ENCODE measurements at places on chromosomes 5 and 9.

- no peak for DNase-seq
Observed at GRCh38 chr5:33205727-33206410, 234.9 kb upstream of the TARS1 start.

DNA sequence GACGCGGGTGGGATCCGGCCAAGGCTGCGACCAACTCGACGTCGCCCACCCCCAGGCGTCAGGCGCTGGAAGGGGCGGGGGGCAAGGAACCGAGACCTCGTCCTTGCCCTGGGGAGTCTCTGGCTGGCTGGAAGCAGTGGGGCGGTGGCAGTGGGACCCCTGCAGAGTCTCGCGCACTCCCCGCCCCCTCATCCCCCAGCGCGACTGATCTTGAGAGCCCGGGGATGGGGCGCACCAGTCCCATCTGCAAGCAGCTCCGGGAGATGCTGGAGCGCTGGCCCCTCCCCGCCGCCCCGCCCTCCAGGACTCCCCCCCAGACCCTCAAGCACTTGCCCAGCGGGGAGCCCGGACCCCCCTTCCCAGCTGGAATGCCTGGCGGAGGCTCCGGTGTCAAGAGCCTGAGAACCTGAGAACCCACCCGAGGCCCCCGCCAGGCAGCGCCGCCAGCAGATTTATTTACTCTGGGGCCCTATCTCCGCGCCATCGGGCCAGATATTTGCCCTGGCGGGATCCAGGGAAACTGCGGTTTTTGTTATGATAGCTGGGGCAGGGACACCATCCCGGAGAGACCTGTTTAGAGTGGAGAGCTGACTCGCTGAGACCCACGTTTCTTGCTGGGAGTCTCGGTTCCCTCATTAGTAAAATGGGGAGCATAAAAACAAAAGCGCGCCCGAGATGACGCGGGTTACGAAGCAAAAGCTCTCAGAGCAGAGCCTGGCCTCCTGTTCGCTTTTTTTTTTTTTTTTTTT, 1.2 kb downstream of the PRRT1B start:
- DNase-seq, result no peak

GRCh38 chr5:60183881-60184280, 290.4 kb upstream of the PDE4D start:
- no peak for DNase-seq

- DNase-seq, result no peak
Observed at GRCh38 chr9:116078640-116079039, 75.0 kb upstream of the PAPPA start.

DNA sequence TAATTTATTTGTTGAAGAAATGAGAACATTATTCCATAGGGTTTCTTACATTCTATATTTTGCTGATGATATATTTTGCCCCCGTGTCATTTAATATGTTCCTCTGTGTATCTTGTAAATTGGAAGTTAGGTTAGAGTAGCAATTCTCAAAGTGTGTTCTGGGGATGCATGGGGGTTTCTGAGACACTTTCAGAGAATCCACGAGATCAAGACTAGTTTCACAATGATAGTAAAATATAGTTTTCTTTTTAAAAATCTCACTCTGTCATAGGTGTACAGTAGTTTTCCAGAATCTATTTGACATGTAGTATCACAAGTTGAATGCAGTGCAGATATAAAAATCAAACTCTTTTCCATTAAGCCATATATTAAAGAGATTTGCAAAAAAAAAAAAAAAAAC, 488.6 kb upstream of the SGCD start:
- no peak for DNase-seq

GRCh38 chr9:91549177-91549576, 125.5 kb upstream of the NFIL3 start:
- DNase-seq, result no peak

- DNase-seq, result no peak
Observed at GRCh38 chr5:39469176-39469575, 44.4 kb upstream of the DAB2 start.

DNA sequence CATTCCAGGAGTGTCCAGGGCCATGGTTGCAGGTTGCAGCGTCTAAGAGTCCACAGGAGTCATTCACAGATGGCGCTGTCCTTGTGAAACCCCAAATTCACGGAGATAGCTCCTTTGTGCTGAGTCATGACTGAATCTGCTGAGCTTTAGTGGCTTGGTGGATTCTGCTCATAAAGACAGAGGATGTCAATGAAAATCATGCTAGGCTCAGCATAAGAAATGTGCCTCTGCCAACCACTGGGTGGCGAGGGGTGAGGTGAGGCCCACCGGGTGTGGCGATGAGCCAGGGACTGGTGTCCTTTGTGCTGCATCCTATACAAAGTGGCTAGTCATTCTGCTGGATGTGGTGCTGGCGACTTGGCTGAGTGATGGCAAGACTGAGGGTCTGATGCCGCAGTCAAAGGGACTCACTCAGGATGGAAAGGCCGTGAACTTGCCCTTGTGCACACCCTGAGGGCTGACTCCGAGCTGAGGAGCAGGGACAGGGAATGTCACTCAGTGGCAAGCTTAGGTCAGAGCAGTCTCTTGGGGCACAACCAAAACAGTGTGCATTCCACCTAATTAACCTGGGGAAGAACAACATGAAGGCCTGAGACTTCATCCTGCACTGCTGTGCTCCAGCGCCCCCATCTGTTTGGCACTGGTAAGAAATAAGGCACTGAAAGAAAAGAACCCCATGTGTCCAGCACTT, 71.5 kb downstream of the DAP start:
- no peak for DNase-seq

DNA sequence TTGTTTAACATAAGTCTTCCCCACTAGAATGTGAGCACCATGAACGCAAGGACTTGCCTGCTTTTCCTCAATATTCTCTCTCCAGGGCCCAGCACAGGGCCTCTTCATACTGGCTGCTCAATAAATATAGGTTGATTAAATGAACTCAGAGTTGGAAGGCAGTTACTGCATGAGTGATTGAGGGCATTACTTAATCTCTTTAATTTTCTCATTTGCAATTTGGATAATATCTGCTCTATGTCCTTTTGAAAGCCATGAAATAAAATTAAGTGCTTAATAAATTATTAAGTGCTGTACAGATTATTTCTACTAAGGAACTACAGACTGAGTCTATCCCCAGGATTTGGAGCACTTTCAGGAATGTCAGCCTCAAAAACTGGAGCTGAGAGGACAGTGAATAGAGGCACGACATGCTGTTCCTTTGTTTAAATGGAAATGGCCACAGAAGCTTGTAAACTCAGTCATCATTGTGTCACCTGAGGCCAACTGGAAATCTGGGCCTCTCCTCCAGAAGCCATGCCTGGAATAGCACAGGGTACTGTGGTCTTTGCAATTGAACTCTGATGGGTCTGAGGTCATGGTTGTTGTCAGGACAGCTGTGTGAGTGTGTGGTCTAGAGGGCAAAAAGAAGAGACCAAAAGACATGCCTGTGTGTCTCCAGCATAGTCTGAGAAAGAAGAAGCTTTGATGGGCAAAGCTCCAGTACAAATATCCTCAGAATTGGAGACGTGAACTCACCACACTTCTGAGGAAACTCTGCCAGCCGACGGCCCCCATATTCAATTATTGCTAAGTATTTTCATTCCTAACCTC, 86.1 kb downstream of the SH3TC2 start:
- DNase-seq, result no peak

- DNase-seq, result no peak
Observed at GRCh38 chr5:56202483-56202882, 30.6 kb downstream of the ANKRD55 start.

DNA sequence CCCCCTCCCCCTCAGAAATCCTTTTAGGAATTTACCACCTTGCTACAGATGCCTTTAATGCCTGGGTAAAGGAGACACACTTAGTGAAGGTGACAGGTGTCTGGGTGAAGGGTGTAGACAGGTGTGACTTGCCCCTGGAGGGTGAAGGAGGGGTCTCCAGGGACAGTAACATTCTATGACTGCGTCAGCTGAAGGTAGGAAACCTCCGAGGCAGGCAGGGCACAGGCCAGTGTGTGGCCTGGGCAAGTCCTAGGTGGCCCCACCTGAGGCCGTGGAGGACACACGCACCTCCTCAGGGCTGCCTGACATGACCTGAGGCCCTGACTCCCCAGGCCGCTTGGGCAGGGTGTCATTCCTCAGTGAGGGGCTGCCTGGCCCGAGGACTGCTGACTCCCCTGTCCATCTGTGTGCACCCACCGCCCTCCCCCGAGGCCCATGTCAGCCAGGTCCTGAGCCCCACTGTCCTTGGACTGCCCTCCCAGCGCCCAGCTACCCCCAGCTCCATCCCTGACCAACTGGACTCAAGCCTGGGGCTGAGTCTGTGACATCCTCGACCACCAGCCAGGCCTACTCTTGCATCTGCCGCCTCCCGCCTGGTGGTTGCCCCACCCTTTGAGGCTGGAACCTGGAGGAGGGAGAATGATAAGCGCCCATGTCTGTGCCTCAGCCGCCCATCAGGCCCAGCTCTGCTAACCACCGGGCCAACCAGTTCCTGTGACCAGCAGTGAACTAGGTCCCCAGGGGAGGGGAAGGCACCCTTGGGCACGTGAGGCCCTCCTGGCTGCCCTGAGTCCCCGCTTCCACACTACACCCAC, 18.4 kb downstream of the CARD19 start:
- DNase-seq, result no peak

DNA sequence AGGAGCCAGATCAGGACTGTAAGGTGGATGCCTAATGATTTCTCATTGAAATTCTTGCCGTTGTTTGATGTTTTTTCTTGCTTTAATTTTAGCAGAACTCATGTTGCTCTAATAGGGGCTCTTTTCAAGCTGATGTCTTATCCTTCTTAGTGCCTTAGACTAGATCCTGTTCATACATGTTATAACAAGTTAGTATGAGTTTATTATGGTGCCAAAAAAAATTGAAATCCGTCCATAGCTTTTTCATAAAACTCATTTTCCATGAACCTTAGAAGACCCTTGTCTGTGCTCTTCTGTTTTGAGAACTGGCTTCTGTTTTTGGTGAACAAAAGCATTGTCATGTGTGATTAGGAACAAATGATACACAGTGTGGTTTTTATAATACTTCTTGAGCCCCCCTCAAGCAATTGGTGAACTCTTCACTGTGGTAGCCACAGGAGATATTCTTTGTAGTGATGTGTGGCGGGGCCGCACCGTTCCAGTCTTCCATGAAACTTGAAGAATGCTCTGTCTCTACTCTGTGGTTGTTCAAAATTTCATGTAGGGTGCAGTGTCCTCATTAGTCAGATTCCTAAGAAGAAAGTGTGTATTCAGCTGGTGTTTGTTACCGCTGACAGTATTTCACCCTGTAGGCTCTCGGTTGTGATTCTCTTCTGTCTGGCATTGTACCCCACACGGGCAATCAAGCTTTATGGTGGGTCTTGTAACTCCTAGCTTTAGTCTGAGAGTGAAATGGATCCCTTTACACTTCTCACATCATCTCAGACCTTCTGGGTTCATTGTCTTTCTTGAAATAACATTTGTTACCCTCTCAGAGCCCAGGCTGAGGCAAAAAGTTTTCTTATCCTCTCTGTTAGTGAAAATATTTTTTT, 10.7 kb downstream of the OTULIN start:
- no peak for DNase-seq

- no peak for DNase-seq
Observed at GRCh38 chr9:4591123-4591500, 71.0 kb upstream of the PLPP6 start.

- no peak for DNase-seq
Observed at GRCh38 chr5:78706825-78707224, 58.3 kb upstream of the LHFPL2 start.

DNA sequence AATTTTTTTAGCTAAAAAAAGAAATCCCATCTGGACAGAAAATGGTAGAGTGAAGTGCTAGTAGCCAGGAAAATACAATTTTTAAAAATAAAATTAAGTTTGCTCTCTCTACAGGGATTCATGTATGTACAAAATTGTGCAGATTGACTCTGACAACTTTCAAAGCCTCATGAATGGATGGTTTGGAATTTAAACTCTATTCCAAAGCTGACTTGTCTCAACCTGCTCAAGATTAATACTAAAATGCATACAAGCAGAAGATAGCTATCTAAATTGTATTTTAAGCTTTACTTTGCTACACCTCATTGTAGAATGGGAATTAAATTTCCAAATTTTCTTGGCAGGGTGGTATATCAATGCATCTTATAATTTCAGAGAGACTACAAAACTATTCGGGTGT, 257.6 kb downstream of the RFX3 start:
- DNase-seq, result no peak

GRCh38 chr5:15441433-15442192, 58.4 kb upstream of the FBXL7 start:
- no peak for DNase-seq

DNA sequence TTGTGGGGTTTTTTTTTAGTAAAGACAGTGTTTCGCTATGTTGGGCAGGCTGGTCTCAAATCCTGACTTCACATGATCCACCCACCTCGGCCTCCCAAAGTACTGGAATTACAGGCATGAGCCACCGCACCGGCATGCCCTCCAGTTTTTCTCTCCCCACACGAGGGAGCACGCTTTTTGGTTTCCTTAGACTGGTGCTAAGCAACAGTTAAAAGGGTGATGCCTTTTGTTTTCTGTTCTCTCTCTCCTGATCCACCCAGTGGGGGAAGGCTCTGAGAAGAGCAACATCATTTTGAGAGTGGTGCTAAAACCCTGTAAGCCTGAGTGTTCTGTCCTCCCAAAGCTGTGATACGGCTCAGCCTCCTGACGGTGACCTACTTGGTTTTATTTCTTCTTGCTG, 146.6 kb downstream of the MAN2A1 start:
- DNase-seq, result no peak

DNA sequence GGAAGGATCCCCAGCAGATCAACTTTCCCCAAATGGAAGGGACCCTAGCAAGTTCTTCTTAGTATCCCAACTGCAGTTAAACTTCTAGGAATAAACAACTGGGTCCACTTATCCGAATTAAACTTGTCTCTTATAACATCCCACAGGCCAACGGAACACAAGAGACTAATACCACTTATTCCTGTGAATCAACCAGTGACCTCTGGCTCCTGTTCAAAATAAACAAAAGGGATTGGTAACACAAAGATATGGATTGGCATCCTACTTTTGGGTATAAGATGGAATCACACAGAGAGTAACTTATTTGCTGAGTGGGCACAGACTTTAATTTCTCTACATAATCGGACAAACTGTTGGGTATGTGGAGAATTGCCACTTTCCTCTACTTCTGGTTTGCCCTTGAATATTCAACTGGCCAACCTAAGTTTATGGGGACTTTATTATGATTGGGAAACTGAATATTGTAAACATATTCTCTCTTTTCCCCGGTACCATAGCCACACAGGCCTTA, 12.4 kb upstream of the PAIP1 start:
- no peak for DNase-seq

GRCh38 chr9:98563212-98563907, 145.4 kb downstream of the GABBR2 start:
- DNase-seq, result no peak

All from stimulated activated CD4-positive, alpha-beta T cell treated with anti-CD3 and anti-CD28 coated beads, Interleukin-2, amount 100 ng/mL, for 4 hours (primary cell).